SHP77 (cell line): ENCODE measurements at places on chromosomes 6 and 20.

DNA sequence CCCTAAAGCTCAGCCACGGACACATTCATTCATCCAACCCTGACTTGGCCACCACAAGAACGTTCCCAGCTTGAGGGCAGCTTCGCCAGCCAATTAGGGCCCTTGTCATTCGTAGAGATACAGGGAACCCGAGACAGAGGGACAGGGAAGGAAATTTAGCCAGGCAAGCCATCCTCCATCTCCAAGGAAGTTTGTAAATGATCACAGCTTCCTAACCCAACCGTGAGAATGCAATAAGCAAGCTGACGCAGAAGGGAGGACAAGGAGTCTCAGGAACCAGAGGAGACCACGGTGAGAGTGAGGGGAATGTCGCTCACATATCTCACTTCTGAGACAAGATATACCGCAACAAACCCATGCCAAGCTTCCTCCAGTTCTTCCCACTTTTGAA is 1.4 kb downstream of the TRAM2 start:
- DNase-seq = no peak

DNA sequence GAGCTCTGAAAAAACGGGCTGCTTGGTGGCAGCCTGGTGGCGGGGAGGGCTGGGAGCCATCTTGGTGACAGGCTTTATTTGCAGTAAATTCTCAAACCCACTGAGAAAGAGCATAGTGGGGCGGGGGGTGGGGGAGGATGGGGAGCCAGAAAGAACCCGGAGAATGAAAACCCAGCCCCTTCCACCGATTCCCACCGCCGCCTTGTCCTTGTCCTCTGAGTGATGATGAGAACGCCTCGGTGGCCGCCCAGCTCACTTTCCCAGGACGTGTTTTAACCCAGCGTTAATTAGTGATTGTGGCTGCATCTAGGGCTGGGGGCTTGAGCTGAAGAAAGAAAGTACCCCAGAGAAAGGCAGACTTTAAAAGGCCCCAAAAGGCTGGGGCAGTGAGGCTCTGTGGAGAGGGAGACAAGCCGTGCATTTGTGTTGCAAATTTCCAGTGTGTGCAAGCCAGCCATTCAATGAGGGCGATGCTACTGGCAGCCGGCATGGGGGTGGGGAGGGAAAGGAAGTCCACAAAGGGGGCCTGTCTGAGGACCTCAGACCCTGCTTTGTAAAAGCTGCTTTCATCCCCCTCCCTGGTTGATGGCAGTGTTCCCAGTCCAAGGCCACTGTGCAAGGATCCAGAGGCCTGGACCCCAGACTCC is 6.2 kb upstream of the GHRH start:
- DNase-seq = no peak

DNA sequence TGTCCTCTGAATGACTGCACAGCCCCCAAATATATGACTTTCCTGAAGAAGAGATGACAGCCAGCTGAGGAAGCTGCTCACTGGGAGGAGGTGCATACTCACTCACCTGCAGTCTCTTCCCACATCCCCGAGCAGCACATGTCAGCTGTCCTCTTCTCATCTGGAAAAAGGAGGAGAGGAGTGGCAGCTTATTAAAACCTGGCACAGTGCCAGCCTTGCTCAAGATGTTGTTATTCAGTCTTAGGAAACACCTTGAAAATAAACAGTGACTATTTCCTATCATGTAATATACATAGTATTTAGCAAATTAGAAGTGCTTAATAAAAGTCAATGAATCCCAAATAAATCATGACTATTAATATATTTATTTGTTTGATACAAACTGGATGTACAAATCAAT is 232.9 kb downstream of the EPM2A start:
- no peak for DNase-seq

GRCh38 chr20:58102744-58103516 is 125.5 kb downstream of the ANKRD60 start:
- DNase-seq = no peak

DNA sequence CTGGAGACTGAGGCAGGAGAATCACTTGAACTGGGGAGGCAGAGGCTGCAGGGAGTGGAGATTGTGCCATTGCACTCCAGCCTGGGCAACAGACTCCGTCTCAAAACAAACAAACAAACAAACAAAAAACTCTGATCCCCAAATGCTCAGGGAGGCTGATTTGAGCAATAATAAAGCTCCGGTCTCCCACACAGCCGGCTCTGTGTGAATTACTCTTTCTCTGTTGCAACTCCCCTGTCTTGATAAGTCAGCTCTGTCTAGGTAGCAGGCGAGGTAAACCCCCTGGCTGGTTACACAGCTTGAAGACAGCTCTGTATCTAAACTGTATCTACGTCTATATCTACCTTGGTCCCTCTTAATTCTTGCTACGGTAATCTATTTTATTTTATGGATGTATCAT is 6.4 kb upstream of the SERINC3 start:
- no peak for DNase-seq

DNA sequence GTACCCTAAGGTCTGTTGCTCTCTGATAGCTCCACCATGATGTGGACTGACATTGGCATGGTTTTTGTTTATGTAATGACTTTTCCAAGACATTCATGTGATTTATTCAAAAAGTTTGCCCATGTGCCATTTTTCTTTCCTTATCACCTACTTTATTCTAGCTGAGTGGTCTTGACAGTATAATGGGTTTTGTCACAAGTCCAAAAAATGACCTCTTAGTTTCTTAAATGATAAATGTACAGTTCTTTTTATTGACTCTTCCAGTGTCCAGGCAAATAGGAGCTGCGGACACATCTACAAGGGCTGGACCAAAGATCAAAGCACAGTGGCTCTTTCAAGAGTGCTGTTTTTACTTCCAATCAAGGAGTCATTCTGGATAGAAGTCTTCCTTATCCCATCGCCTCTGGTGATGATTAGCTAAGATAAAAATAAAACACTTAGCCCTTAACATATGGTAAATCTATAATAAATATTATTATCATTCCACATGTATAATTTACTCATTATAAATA is 141.4 kb downstream of the MMUT start:
- DNase-seq = no peak

DNA sequence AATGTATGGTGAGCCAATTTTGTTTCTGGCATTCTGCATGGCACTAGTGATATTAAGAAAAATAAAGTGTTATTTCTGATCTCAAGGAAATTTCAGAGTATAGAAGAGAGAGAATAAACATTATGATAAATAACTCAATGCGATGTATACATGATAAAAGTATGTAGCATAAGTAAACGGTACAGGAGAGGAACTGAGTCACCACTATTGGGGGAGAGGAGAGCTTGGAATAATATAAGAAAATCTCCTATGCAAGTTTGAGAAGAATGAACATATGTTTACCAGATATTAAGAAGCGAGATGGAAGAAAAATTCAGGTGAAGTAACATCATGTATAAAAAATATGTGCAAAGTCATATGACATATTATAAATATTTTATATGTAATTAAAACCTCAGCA is 1230.3 kb upstream of the CITED2 start:
- DNase-seq = no peak

- DNase-seq = no peak
Observed at GRCh38 chr6:53645859-53646258, 19.7 kb downstream of the KLHL31 start.

GRCh38 chr6:169884158-169884557 is 132.7 kb downstream of the ERMARD start:
- DNase-seq = no peak

- no peak for DNase-seq
Observed at GRCh38 chr20:44029848-44030230, 115.2 kb downstream of the TOX2 start.

GRCh38 chr20:19990850-19991249 is 26.3 kb upstream of the NAA20 start:
- DNase-seq = no peak

DNA sequence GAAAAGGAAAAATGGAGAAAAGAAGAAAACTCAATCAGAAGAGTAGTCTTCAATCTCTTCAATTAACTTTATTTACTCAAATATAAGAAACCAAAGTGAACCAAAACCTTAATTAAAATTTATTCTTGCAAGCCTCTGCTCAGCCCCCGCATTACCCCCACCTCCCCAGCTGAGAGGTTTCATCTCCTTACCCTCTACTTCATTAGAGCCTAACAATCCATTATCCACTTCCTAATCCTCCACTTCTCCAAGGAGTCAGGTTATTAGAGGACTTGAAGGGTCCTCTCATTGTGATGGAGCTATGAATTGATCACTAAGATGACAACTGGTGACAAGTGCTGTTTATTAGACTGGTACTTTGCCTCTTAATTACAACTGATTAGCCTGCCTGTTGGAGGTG is 956.5 kb downstream of the TFAP2A start:
- no peak for DNase-seq

GRCh38 chr20:31910071-31910803 is 39.8 kb downstream of the TTLL9 start:
- no peak for DNase-seq

GRCh38 chr6:53128842-53129241 is 19.8 kb downstream of the GCM1 start:
- no peak for DNase-seq

- no peak for DNase-seq
Observed at GRCh38 chr6:89613790-89614189, 24.8 kb downstream of the LYRM2 start.

DNA sequence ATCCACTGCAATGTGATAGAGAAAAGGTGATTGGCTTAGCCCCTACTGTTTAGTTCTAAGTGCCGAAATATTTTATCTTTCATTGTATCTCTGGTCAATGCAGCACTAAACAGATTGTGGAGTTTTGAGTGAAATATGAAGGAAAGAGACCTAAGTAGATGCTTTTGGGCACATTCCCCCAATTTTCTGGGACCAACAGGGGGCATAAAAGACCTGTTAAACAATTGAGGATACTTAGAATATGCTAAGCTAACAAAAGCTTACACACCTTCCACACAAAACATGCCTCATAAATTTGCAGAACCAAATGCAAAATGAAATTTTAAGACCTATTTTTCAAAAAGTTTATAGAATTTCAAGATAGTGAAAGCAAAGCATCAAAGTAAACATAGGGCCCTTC is 746.9 kb downstream of the TBC1D32 start:
- DNase-seq = no peak

DNA sequence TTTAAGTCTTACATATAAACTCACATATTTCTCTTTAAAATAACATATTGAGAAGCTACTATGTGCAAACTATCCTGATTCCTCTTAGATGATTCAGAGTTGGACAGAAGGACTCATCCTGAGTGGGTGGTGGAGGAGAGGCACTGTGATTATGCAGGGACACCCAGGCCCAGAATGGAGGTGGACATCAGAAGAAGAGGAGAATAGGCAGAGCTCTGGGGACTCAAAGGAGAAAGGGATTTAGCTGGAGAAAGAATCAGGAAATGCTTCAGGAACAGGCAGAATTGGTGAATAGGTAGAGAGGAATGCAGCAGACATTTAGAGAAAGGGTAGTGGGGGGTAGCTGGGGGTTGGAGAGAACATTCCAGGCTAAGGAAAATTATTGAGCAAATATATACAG is 17.4 kb downstream of the RCAN2 start:
- no peak for DNase-seq

DNA sequence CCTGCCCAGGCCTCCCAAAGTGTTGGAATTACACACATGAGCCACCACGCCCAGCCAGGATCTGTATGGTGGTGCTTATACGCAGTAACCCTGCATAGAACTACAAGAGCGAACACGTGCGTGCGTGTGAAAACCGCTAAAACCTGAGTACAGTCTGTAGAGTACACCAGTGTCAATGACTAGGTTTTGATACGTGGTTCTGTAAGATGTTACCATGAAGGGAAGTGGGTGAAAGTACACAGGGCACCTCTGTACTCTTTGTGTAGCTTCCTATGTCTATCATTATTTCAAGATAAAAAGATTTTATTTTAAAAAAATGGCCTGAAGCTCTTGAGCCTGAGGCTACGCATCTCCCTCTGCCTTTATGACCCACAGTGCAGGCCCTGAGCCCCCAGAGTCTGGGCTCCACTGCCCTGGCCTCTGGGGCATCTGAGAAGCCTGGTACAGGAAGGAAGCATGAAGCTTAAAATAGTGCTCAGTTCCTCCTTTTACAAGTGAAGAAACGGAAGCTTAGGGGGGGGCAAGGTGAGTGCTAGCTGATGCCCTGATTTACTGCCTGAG is 21.6 kb downstream of the LY86 start:
- DNase-seq = no peak

- DNase-seq = peak; percentile 18
Observed at GRCh38 chr6:166989427-166990032, 9.7 kb upstream of the CEP43 start.

- DNase-seq = no peak
Observed at GRCh38 chr6:78580923-78581322, 286.4 kb upstream of the IRAK1BP1 start.

DNA sequence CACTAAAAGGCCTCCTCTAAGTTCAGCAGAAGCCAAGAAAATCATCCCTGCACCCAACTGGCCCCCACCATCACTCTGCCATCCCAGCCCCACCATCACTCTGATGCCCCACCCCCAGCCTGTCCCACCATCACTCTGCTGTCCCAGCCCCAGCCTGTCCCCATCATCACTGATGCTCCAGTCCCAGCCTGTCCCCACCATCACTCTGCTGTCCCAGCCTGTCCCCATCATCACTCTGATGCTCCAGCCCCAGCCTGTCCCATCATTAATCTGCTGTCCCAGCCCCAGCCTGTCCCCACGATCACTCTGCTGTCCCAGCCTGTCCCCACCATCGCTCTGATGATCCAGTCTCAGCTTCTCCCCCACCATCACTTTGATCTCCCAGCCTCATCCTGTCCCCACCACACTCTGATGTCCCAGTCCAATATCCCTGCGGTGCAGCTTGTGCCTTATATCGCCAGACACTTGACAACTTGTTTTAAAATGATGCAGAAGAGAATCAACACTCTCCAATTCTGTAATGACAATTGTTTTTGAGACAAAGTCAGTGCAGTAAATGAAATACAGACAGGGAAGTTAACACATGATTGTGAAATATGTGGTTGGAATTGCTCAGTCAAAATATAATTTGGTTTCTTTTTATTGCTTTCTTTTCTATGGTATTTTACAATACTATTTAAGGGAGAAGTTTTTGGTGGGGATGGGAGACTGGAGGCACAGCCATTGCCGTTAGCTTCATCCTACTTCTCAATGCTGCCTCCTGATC is 100.8 kb downstream of the TNFAIP3 start:
- no peak for DNase-seq

DNA sequence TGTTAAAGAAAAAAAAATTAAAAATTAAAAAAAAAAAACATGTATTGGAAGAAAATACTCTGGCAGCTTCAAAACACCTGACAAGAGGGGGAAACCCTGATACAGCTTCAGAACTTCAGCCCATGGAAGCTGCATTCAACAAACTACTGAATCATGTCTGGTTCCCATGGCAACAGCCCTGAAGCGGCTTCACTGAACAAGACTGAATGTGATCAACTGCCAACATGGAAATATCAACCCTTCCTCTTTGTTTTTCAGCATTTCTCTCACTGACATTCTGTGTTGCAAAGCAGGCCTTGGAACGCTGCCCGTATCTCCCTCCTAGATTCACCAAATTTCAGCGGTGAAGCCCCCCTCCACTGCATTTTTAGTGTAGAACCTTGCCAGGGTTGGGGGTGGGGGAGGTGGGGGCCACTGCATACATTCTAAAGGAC is 91.3 kb upstream of the SHLD1 start:
- DNase-seq = peak; percentile 16

GRCh38 chr6:130815200-130816071 is 11.8 kb upstream of the SMLR1 start:
- no peak for DNase-seq

GRCh38 chr6:144811140-144811539 is 526.0 kb downstream of the UTRN start:
- DNase-seq = no peak

GRCh38 chr6:1129131-1129530 is 182.8 kb upstream of the FOXQ1 start:
- DNase-seq = no peak
